LHCN-M2 (cell line): ENCODE measurements at places on chromosomes 7 and 10. TPM values are rescaled to one million over a fixed set of nuclear protein-coding genes. Genes with fewer than 3 reads are reported as not detected.

The OR2A1 gene
- total RNA-seq = not detected in 2 replicates

The GRM3 gene
- total RNA-seq = not detected in 2 replicates

The BAMBI gene
- total RNA-seq = 0.80 and 1.7 TPM in 2 replicates

The IDI2 gene
- total RNA-seq = not detected in 2 replicates

The AEBP1 gene
- total RNA-seq = not detected in 2 replicates

The C7orf57 gene
- total RNA-seq = 0.13 and 0.29 TPM in 2 replicates

The PLAC9 gene
- not detected in 2 replicates for total RNA-seq

GRCh38 chr10:95729323-95730055, 26.5 kb upstream of the ENTPD1 start:
- no peak for DNase-seq

DNA sequence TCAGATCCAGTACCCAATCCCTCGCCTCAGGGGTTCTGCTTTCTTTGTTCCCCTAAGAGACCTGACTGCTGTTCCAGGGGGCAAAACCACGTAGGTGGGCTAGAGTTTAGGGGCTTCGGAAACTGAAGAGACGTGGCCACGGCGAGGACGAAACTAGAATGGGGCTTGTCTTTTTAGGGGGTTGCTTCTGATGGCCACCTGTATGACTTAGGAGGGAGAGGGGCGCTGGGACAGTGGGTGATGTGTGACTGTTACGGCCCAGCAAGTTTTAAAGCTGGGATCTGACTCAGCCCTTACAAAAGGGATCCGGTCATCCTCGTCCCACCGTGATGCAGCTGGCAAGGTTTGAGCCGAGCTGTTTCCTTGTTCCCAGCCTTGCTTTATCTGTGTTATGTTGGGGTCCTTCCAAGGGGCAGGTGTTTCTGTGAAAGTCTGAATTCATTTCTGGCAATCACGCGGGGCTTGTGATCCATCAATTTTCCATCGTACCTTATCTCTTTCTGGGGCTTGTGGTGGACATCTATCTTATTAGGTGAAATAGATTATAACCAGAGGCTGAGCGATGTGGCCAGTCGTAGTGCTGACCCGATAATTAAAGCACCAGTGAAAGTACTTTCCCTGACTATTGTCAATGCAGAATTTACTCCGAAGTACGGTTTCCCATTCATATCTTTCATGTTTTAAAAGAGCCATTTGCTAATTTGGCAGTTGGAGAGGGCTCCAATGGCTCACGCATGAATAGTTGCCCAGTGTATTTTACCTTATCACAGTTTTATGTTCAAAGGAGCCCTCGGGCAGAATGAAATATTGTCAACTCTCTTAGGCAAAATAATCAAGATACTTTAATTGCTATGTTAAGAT, 830 bp downstream of the MET start:
- DNase-seq = peak; percentile 62

DNA sequence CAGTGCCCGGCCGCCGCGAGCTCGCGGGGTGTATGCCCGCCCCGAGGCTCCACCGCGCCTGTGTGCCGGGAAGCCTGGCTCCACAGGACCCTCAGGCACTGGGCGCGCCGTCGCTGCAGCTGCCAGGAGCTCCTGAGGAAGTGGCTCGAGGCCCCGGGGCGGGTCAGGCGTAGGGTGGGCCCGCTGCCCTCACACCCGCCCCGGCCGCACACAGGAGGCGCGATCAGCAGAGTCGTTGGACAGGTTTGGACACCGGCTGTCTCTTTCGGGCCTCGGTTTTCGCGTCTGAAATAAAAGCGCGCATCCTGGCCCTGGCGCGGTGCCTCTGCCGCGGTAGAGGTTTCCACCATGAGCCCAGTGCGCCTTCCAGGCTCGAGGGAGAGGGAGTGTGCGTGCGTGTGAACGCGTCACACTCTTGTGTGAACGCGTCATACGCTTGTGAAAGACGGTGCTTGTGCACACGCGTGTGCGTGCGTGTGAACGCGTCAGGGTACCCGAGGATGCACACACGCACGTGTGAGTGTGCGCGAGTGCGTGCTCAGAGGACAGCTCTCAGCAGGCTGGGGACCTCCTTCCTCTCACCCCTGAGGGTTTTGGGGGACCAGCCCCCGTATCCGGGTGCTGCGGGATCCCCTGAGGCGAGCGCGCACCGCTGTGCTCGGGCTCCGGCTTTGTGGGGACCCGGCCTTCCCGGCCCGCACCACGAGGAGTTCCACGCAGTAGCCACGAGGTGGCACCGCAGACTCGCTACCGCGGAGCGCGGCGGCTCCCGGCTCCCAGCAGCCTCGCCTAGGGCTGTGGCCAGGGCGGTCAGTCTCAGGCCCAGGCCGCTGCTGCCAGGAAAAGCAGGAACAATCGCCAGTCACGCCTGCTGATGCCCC, 83.8 kb downstream of the BMS1 start:
- DNase-seq = peak; percentile 58

DNA sequence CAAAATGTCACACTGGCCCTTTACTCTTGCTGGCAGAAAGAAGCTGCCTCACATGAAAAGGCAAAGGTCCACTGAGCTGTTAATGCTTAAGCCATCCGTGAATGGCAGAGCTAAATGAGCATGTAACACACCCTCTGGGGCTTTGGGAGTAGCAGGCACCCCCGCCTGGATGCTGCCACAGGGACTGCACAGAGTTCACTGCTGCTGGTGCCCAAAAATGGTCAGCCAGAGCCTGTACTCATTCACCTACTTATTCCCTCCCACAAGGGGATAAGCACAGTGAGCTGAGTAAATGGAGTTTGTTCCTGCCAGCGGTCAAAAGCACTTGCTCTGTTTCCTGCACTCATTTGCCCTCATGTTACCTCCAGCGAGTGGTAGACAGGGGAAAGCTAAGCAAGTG, 374.0 kb upstream of the STEAP1 start:
- no peak for DNase-seq

- no peak for DNase-seq
Measured at GRCh38 chr7:152909683-152910544, 150.4 kb downstream of the ACTR3B start.

- DNase-seq = no peak
Measured at GRCh38 chr7:132618271-132618955, 42.1 kb upstream of the PLXNA4 start.

- DNase-seq = no peak
Measured at GRCh38 chr10:69571618-69572158, 1.5 kb downstream of the NEUROG3 start.

DNA sequence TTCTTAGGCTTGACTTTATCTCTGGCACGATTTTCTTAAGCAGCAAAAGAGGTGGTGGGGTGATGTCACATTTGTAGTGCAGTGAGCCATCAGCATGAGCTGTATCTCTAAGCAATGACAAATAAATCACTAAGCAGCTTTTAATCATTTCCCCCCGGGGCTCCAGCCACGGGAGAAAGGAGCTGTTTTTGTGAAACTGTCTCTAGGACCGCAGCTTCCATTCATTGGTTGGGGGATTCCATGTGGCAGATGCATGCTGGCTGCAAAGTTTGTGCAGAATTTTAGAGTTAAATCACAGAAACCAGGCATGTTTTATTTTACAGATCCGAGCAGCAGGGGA, 464 bp downstream of the KIAA1217 start:
- peak; percentile 19 for DNase-seq

DNA sequence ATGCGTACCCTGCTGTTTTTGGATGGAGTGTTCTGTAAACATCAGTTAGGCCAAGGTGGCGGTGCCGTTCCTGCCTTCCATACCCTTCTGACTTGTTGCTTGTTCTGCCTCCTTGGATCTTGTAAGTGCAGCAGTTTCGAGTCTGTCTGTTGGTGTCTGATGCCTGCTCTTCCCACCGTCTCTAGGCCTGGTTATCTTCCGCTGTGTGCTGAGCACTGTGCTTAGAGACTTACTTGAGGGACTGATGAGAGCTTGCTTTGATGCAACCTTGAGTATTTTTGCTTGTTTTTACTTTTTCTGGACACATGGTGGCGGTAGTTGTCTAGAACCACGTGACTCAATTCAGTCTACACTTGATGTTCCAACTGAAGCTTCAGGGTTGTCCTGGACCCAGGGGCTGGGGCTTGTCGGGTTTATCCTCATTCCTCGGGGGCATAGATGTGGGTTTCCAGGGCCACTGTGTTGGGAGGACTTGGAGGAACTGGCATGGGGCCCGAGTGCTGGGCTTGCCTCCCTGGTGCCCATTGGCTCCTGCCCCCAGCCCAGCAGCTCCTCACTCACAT, 14.4 kb upstream of the SPRN start:
- peak; percentile 39 for DNase-seq

DNA sequence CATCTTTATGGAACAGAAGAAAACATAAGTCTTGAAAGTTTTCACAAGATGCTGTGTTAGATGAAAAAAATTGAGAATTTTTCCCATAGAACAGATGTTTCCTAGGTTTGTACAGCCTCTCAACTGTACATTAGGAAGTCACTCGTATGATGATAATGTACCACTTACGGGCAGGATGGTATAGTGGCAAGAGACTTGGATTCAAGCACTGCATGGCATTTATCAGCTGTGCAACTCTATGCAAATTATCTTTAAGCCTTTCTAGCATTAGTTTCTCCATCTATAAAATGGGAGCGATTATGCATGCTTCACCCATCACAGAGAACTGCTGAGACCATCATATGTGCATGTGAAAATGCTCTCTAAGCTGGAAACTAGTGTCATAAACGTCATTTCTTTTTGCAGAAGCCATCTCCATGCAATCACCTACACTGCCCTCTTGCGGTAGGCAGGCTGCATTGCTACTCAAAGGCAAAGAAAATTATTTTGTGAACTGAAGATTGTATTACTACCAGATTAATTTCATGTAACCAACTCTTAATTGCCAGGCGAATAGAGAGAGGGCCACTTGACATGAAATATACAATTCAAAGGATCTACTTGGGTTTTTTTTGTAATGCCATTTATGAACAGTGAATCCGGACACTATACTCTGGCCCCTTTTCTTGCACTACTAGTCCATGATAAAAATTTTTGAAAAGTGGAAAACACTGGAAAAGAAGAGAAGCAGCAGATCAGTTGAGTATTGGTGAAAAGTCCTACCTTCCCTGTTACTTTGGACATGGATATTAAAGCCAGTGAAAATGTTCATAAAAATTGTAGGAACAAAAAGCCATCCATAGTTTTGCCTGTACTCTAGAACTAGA, 102.3 kb downstream of the JAZF1 start:
- DNase-seq = peak; percentile 63

GRCh38 chr10:109030581-109031210, 892.6 kb downstream of the XPNPEP1 start:
- DNase-seq = no peak

GRCh38 chr7:129394101-129394500, 40.1 kb upstream of the STRIP2 start:
- DNase-seq = no peak

DNA sequence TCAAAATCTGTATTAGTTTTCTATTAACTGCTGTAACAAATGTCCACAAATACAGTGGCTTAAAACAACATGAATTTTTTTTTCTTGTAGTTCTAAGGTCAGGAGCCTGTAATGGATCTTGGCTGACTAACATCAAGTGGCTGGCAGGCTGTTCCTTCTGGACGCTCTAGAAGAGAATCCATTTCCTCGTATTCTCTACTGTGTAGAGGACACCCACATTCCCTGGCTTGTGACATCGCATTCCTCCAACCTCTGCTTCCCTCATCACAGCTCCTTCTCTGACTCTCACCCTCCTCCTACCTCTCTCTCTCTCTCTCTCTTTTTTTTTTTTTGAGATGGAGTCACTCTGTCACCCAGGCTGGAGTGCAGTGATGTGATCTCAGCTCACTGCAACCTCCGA, 4.8 kb upstream of the CALHM1 start:
- no peak for DNase-seq

GRCh38 chr7:80671744-80672143, 33.3 kb downstream of the CD36 start:
- no peak for DNase-seq

- no peak for DNase-seq
Measured at GRCh38 chr7:43039346-43039745, 73.1 kb upstream of the HECW1 start.

GRCh38 chr7:88590963-88591362, 168.5 kb upstream of the ZNF804B start:
- DNase-seq = no peak

GRCh38 chr7:149261829-149262617, at the start of gene ZNF783:
ZNF783 (plus strand) TSS chr7:149262196; CDS start chr7:149262334, 138 bp downstream.
- peak; percentile 92 for DNase-seq

- no peak for DNase-seq
Measured at GRCh38 chr7:84663224-84663623, 468.6 kb upstream of the SEMA3A start.

DNA sequence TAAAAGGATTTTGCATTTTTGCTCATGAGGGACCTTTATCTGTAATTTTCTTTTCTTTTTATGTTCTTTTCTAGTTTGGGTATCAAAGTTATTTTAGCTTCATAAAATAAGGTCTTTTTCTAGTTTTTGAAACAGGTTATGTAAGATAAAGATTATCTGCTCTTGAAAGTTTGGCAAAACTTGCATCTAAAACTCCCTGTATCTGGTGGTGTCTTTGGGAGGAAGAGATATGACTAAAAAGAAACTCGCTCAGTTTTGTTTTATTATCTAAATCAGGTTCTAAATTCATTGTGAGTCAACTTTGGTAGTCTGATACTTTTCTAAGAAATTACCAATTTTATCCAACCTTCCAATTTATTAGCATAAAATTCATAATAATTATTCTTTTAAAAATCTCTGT, 55.1 kb downstream of the VCL start:
- no peak for DNase-seq

- DNase-seq = no peak
Measured at GRCh38 chr7:5436003-5436678, 12.5 kb upstream of the TNRC18 start.

DNA sequence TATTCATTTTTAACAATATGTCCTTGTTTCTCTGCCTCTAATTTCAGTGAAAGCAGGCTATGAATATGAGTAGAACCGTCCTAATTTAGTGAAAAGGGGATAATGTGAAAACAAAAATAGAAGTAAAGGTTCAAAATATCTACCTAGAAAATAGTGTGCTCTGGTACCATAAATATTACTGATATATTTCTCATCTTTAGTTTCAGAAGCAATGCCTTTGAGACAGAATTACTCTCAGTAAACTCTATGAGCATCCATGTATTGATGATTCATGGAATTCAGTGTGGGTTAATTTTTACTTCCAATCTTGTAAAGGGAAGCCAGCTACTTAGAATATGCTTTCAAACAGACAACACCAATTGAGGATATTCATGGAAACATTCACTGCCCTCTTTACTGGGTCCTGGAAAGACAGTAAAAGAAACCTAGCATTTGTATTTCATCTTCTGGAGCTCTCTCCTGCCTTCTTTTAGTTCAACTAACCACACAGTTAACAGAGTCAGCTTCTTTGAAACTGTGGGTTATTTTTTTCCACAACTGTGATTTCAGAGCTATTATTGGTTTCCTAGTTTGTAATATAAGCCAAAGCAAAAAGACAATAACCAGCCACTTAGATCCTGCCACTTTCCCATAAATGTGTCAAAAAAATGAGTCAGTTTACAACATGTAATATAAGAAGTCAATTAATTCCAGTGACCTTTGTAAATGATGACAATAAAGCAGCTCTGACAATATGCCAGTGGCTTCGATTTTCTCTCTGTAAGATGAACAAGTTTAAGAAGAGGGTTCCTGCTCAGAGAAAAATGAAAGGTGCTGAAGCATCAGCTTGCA, 1.7 kb downstream of the LRRN3 start:
- DNase-seq = no peak

- no peak for DNase-seq
Measured at GRCh38 chr10:125687507-125688185, 4.7 kb upstream of the TEX36 start.
